ENCODE measurements at places on chromosomes 7 and 10. TPM values are rescaled to one million over a fixed set of nuclear protein-coding genes. Genes with fewer than 3 reads are reported as not detected.

GRCh38 chr7:127322351-127322750 is 69.6 kb upstream of the GRM8 start:
- no peak overlapping the region for H3K4me3 ChIP-seq
- DNase-seq: no peak
- peaks cover 27% of the 10 kb centered on the region for H3K27me3 ChIP-seq
- no peak overlapping the region for H3K27ac ChIP-seq
- no peaks in the 10 kb centered on the region for H3K36me3 ChIP-seq
- H3K4me1 ChIP-seq: peaks cover 9% of the 10 kb centered on the region

The LIPK gene
- not detected for total RNA-seq

DNA sequence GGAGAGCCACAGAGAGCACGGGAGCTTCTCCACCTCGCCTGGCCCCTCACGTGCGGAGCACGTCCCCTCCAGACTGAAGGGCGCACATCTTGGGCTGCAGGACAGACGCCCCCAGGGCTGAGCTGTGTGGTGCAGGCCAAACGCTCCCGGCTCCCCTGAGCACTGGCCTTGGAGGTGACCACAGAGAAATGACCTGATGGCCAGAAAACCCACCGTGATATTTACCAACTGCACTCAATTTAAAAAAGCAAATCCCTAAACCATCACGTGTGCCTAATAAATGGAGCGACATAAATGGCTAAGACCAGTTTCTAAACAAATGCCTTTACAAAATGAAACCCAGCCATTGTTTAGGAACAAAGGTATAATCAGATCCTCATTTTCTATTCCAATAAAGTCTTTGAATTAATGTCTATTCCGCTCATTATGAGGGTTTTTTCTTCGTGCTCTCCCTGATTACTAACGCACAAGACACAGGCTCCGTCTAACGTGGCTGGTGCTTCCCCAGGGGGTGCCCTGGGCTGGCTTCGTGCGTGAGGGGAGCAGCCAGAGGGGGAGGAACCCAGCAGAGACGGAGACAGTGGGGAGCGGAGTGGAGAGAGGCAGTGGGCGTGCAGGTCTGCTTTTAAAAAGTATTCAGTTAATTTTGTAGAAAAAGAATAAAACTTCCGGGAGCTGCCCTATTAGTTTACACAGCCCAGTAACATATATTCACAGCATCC is 190.3 kb downstream of the DNAJB6 start:
- H3K4me3 ChIP-seq: no peak overlapping the region
- no peak overlapping the region for H3K27ac ChIP-seq
- no peak for DNase-seq
- H3K4me1 ChIP-seq: no peaks in the 10 kb centered on the region

DNA sequence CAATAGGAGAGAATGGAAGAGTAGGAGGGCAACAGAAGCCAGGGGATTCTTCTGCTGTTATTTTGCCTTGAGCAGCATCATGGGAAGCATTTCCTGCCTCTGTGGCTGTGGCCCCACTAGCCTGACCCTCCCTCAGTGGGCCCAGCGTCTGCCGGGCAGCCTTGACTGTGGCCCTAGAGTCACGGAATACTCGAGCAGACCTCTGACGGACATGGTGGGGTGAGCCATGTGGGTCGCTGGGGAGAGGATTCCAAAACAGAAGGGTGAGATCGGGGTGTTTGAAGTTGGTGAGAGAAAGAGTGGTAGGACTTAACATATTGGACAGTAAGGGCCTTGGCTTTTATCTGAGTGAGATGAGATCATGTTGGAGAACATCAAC is 8.3 kb upstream of the PRKAG2 start:
- no peak for DNase-seq
- H3K4me1 ChIP-seq: no peaks in the 10 kb centered on the region
- H3K4me3 ChIP-seq: no peak overlapping the region
- peaks cover 18% of the 10 kb centered on the region for H3K27me3 ChIP-seq
